ENCODE measurements at places on chromosomes 3 and 15. TPM values are rescaled to one million over a fixed set of nuclear protein-coding genes. Genes with fewer than 3 reads are reported as not detected.

The EPHA3 gene
- total RNA-seq: 28.6 TPM

The UBA5 gene
- 31.6 TPM for total RNA-seq

The BMF gene
- 5.0 TPM for total RNA-seq

The TCF12 gene
- 95.2 TPM for total RNA-seq

The ATG7 gene
- total RNA-seq: 30.5 TPM

The PPM1M gene
- total RNA-seq: 21.1 TPM

The SCN11A gene
- total RNA-seq: 0.29 TPM

The PLA2G4D gene
- total RNA-seq: not detected

The CDAN1 gene
- 7.2 TPM for total RNA-seq

DNA sequence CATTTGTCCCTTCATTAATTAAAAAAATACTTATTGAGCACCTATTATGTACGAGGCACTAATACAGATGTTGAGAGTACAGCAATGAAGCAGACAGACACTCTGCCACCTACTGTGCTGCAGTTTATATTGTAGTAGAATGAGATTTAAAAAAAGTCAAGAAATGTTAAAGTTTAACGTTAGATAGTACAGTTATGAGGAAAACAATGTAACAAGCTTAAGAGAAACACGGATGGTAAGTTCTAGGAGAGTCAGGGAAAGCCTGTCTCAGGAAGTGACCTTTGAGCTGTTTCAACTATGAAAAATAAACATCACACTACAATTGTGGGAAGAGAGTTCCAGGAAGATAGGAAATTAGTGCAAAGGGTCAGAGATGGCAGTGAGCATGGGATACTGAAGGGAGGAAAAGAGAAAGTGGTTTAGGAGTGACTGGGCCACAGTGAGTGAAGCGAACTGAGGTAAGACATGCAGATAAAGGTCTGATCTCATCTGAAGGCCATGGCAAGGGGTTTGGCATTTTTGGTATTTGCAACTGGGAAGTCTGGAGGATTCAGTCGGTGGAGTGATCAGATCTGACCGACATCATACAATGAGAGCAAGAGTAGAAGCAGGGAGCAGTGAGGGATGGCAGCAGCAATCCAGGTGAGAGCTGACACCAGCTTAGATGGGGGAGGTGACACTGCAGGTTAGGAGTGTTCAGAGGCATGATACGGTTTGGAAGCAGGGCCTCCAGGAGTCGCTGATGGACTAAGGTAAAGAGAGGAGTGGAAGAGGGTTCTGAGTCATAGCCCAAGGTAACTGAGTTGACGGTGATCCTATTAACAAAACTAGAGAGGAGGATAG, 28.5 kb downstream of the PLSCR4 start:
- DNase-seq: no peak

GRCh38 chr15:45287390-45287956, 35.4 kb downstream of the SLC28A2 start:
- no peak for DNase-seq

GRCh38 chr15:31477301-31477700, 150.7 kb downstream of the KLF13 start:
- no peak for DNase-seq

DNA sequence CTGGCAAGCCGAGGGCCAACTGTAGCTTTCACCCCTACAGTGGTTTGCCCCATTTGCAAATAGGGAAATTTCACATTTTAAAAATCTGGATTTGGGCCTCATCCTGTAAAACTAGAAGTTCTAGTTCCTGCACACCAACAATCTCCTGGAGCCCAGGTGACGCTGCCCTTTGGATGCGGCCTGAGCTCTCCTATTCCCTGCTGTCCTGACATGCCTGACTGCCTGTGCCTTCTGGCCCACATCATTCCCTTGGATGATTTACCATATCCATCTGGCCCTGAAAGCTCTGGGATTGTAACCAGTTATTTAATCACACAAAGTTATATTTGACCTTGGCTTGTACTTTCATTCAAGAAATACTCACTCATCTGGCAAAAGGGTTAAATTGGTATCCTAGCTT, 272.3 kb downstream of the ARRDC4 start:
- no peak for DNase-seq

- no peak for DNase-seq
Observed at GRCh38 chr15:62896380-62896866, 146.1 kb upstream of the TPM1 start.

- DNase-seq: no peak
Observed at GRCh38 chr3:38343797-38344594, 2.6 kb upstream of the XYLB start.

- no peak for DNase-seq
Observed at GRCh38 chr3:81936817-81937216, 175.4 kb upstream of the GBE1 start.

DNA sequence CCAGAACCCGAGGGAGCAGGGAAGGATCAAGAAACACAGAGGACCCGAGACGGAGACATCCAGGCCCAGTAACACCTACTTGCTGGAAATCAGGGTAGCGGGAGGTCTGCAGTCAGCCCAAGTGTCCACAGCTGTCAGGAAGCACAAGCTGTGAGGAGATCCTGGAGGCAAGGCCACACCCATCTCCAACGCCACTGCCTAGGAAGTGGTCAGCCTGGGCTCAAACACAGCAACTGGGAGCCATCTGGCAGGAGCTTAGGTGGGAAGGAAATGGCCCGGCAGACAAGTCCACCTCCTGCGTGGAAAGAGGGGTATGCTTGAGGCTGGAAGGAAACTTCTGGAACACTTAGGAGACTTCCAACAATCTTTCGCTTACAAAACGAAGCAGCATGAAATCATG, 407.1 kb downstream of the VPS13C start:
- DNase-seq: peak; percentile 88

- peak; percentile 86 for DNase-seq
Observed at GRCh38 chr3:99686955-99687612, 48.7 kb downstream of the COL8A1 start.

DNA sequence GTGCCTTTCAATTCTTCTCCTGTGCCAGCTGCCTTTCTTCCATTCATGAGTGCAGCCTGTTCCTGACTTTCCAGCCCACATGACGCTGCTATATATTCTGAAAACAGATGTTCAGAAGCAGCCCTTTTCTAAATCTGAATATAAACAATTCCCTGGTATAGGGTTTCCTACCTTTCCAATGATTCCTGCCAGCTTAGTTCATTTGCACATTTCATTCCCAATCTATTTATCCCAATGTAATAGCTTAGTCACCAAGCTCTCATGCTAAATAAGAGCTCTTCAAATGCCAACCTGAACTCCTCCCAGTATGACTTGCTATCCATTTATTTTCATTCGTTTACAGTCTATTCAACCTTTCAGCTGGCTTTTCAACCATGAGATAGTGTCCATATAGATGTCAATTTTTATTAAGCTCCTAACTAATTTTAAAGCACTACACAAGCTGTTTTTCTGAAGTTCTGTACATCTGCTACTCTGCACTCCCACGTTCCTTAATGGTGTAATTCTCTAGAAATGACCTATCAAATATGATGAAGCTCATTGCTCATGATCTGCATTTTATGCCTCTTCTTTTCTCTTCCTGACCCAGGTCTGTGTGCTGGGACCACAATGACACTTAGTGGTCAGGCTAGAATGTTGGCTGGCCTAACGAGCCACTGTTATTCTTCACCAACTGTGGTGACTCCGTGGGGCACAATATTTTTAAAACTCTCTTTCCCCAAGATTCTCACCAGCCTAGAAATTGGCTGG, 605.0 kb upstream of the TBL1XR1 start:
- DNase-seq: no peak

DNA sequence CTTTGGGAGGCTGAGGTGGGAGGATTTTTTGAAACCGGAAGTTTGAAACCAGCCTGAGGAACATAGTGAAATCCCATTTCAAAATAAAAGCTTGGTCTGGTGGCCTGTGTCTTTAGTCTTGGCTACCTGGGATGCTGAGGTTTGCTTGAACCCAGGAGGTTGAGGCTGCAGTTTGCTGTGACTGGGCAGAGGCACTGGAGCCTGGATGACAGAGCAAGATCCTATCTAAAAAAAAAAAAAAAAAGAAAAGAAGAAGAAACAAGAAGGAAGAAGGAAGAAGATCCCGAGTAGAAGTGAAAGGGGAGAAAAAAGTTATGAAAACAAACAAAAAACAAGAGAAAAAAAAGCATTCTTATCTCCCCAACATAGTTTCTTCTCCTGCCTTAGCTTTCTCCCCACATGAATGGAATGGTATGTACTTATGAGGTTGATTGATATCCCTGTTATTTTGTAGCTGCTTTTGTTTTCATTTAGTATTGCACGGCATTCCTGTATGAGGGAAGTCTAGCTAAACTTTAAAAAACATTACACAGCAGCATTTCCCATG, 42.4 kb downstream of the TMEM40 start:
- no peak for DNase-seq

GRCh38 chr3:426072-426471, 229.5 kb downstream of the CHL1 start:
- no peak for DNase-seq

- DNase-seq: no peak
Observed at GRCh38 chr3:11363715-11364114, 91.5 kb downstream of the ATG7 start.

DNA sequence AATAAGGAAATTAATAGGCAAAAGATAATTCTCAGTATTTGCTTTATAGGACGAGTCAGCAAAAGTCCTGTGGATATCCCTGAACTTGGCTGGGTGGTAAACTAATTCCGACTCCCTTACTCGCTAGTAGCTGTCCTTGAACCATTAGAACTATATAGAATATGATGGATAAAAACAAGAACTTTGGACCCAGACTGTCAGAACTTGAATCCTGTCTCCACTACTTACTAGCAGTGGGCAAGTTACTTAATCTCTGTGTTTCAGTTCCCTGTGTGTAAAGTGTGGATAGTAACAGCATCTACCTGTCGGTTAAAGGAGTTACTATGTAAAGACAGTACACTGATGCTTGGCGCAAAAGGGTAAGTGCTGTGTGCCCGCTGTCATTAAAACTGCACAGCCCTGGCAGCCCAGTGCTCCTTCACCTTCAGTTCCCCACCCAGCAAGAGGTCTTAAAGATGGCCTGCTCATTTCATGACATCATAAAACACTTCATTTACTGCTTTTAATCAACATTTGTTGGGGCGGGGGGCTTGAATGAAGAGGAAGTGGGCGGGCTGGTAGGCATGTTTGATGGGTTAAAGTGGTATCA, 7.3 kb downstream of the TPM1 start:
- DNase-seq: no peak

DNA sequence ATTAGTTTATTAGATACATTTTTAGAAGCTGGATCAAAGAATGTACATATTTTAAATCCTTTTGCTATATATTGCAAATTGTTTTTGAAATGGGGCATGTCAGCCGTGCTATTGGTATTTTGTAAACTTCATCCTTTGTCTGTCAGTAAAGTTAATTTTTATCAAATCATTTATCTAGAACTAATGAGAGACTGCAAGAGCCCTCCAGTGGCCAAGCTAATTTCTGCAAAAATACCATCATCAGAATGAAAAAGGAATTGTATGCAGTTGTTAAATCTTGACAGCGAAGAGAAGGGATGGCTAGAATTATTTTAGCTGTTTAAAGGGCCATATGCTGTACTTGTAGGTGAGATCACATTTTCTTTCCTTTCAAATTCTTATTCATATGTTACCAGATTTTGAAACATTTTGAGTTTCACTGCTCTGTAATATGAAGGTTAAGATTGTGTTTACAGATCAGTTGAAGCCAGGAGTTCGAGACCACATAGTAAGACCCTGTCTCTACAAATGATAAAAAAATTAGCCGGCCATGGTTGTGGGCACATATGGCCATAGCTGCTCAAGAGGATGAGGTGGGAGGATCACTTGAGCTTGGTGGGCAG, 8.1 kb upstream of the CLDN11 start:
- no peak for DNase-seq

DNA sequence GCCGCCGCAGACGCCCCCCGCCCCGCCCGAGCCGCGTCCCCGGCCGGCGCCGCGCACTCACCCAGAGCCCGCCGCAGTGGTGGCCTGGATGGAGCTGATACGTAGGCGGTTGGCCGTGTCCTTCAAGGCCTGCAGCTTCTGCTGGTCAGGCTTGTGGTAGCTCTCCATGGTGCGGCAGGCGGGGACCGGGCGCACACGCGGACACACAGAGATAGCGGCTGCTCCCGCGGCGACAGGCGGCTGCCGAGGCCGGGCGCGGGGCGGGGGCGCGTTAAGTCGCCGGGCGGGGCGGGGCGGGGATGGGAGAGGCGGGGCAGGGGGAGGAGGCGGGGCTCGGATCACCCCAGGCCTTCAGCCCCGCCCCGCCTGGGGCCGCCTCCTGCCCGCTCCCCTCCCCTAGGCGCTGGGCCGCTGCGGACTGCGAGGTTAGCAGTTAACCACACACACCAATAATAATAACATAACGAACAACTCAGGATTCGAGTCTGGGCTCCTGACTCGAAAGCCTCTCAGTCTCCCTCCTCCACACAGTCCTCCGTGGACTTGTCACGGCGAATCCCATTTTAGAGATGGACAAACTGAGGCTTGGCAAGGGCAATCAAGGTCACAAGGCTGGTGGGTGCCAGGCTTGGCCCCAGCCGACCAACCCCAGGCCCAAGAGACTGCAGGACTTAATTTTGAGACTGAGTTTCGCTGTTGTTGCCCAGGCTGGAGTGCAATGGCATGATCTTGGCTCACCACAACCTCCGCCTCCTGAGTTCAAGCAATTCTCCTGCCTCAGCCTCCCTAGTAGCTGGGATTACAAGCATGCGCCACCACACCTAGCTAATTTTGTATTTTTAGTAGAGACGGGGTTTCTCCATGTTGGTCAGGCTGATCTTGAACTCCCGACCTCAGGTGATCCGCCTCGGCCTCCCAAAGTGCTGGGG, at the start of gene TKT:
TKT (minus strand) TSS at position 248 of the 929 bp plus-strand sequence; CDS start at position 168, 80 bp downstream.
- peak; percentile 95 for DNase-seq

DNA sequence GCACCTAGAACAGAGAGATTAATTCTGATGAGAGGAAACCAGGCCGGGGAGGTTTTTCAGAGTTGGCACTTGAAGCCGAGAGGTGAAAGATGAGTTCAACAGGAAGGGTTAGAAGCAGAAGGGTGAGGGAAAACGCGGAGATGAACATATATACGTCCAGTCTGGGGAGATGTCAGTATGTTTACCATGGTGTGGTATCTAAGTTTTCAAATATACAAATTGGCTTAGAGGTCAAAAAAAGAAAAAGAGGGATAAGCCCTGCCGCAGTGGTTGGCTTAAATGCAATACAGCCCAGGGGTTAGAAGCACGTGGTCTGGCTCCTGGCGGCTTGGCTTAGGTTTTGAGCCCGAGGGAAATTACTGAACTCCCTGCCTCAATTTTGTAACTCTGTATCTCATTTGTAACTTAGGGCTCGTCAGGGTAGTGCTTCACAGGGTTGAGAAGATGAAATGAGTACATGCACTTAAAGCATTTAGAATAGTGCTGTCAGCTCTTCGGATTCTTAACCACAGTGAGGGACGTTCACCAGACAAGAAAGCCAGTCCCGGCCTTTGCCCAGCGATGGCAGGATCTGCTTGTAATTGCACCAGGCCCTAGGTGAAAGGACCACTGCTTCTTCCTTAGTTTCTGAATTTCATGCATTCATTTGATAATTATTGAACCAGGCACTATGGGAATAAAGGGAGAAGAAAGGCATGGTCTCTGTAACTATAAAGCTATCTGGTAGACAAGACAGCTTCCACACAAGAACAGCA, 6.4 kb downstream of the HES1 start:
- DNase-seq: no peak
